ENCODE measurements at places on chromosomes 3 and 15.

DNA sequence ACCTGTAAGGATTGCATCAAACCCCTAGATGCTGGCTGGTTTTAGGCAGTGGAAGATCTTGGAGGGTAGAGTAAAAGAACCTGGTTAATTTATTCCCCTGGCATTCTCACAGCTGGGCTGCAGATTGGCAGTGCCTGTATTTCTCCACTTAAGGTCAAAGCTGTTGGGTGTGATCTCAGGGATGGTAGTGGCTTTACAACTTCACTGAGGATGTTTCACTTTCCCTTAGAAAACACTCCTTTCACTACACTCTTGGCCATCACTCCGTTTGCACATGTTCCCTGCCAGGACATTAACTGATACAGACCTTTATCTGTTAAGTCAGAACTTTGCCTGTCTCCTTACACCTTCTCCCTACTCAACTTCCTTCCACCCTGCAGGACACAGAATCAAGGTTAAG is 779.1 kb upstream of the SEMA6D start:
- no peak for DNase-seq

DNA sequence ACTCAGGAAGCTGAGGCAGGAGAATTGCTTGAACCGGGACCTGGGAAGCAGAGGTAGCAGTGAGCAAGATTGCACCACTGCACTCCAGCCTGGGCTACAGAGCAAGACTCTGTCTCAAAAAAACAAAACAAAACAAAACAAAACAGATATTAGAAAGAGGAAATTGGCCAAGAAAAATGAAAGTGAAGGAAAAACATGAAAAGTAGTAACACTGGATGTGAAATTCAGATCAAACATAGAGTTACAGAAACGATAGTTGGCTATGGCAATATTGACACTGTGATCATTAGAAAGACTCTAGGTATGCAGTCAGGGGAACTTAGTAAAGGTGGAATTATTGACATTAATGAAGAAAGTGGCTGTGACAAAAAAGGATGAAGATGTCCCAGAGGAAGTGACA is 13.2 kb upstream of the TIPARP start:
- no peak for DNase-seq

GRCh38 chr3:127566833-127567232 is 23.7 kb downstream of the TPRA1 start:
- no peak for DNase-seq

GRCh38 chr3:147760941-147761340 is 351.8 kb downstream of the ZIC1 start:
- DNase-seq = no peak

- DNase-seq = no peak
Measured at GRCh38 chr3:150912501-150912900, 7.3 kb upstream of the MINDY4B start.

DNA sequence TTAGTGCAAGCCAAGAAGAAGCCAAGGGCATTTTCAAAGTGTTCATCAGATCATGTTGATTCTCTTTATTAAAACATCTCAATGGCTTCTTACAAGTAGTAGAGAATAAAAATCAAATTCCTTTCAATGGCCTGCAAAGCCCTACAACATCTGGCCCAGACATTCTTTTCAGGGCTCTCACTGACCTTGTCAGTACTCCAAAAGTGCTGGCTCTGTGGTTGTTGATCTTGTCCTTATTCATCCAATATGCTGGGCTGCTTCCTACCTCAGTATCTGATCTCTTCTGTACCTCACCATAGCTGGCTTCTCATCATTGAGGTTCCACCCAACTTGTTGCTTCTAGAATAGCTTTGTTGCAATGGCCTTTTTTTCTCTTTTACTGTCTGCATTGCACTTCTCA is 74.0 kb upstream of the SAMMSON start:
- DNase-seq = no peak

GRCh38 chr15:73010154-73011152 is 41.8 kb upstream of the NEO1 start:
- no peak for DNase-seq

- DNase-seq = no peak
Measured at GRCh38 chr3:31624083-31624709, 91.5 kb downstream of the STT3B start.

DNA sequence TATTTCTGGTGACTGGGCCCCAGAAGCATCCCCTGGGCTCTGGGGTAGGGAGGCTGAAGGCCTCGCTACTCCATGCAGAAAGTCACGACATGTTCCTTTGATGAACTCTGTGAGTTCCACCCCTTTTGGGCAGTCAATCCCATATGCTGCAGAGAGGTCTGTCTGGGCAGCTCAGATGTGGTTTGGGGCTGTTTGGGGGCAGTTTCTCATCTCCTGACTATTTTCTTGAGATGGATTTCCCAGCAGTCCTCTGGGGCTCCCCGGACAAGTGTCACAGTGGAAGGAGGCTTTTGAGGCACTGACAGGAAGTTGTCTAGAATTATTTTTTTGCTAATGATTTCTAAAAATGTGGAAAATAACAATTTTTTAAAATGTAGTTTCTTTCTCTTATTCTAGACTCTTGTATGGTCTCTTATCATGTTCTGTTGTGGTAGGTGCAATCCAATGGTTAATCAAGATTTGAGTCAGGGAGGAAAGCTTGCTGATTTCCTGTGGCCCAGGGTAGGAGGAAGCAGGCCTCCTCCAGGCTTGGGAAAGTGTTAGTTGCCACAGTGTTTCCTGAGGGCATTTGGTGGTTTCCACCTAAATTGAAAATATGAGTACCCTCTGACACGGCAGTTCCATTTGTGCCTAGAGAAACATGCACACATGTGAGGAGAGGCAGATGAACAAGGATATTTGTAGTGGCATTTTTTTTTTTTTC is 19.9 kb upstream of the TATDN2 start:
- DNase-seq = no peak

GRCh38 chr3:171548917-171549316 is 88.7 kb upstream of the TNIK start:
- DNase-seq = no peak

- DNase-seq = no peak
Measured at GRCh38 chr3:45894015-45894414, 7.7 kb downstream of the CCR9 start.

DNA sequence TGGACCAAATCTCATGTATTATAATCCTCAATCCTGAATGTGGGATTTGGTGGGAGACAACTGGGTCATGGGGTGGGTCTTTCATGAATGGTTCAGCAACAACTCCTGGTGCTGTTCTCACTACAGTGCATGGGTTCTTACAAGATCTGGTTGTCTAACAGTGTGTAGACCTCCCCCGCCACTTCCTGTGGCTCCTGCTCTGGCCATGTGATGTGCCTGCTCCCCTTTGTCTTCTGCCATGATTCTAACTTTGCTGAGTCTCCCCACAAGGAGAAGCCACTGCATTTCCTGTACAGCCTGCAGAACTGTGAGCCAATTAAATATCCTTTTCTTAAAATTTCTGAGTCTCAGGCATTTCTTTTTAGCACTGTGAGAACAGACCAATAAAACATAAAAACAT is 557.5 kb downstream of the GOLGA6L6 start:
- no peak for DNase-seq

GRCh38 chr3:133119176-133119575 is 81.0 kb downstream of the TMEM108 start:
- no peak for DNase-seq

DNA sequence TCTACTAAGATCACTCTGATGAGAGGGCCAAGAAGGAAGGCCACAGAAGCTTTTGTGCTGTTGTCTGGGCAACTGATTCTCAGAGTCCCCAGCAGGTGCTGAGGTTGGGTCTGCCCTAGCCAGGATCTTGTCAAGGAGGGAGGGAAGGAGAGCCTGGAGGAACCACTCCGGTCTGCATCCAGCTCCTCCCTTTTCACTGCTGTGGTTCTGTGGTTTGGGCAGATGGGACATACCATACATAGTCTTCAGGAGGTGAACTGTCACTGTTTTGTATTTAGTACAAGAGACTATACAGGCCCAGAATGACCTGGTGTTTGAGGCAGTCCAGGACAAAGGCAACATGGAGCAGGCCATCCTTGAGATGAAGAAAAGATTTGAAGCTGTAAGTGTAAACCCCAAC is 21.9 kb downstream of the C3orf62 start:
- DNase-seq = no peak

Measured in psoas muscle (tissue), 8 donors.